NCI-H1048 (cell line): ENCODE measurements at places on chromosomes 12 and 14.
A peak's percentile ranks its signal among the peaks of the same experiment; 100 is the strongest.

DNA sequence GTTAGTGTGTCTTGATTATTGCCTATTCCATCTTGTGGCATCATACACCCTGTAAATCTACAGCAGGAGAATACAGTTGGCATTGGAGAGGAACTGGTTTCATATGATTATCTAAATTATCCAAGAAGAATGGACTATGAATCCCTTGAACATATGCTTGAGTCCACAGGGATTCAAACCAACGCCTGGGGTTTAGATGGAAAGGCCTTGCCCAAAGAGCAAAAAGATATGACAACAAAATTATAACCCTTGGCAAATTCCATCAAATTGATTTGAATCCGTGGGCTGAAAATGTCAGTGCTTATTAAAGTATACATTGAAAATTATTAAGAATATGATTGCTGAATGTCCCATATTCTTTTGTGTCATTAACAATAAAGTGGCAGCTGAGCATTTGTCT lies 108.2 kb downstream of the PDE3A start:
- no peak for DNase-seq

DNA sequence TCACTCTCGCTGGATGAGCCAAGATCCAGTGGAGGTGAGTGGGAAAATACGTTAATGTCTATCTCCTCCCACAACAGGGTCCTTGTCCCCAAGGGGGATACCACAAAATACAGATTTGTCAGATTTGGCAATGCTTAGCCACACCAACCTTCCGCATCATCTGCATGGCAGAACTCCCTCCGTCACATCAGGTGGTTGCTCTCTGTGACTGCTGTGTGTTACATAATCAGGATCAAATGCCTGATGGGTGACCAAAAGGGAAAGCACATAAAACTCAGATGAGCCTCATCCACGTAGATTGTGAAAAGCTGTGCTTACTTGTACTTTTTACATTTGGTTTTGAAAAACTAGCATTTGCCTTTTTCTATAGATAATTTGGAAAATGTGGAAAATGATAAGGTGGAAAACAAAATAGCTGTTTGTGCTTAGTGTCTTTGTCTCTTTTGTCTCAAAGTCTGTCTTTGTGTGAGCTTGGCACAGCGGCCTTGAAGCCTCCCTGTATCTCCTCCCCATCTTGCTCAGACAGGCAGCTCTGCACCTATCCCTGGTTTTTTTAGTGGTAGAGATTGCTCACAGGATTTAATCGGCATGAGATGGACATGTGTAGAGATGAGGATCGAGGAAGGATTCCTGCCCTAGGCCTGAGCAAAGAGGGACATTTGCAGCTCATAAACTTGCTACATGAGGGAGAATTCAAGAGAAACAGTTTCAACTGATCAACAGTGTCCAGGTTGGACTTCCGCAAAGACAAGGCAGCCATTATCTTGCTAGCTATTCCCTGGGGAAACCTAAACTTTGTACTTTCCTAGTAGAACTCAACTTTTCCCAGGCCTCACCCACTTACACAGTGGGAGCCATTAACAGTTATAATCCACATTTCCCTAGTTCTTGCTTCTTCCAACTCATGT lies 3.6 kb upstream of the FGF6 start:
- DNase-seq: no peak

- no peak for DNase-seq
These were observed 1.0 kb upstream of the SLC38A2 start for GRCh38 chr12:46373301-46374296.

- DNase-seq: no peak
These were observed 87.2 kb upstream of the CDKN3 start for GRCh38 chr14:54309615-54310014.

GRCh38 chr14:20614038-20614840 lies 23.1 kb upstream of the RNASE12 start:
- no peak for DNase-seq

DNA sequence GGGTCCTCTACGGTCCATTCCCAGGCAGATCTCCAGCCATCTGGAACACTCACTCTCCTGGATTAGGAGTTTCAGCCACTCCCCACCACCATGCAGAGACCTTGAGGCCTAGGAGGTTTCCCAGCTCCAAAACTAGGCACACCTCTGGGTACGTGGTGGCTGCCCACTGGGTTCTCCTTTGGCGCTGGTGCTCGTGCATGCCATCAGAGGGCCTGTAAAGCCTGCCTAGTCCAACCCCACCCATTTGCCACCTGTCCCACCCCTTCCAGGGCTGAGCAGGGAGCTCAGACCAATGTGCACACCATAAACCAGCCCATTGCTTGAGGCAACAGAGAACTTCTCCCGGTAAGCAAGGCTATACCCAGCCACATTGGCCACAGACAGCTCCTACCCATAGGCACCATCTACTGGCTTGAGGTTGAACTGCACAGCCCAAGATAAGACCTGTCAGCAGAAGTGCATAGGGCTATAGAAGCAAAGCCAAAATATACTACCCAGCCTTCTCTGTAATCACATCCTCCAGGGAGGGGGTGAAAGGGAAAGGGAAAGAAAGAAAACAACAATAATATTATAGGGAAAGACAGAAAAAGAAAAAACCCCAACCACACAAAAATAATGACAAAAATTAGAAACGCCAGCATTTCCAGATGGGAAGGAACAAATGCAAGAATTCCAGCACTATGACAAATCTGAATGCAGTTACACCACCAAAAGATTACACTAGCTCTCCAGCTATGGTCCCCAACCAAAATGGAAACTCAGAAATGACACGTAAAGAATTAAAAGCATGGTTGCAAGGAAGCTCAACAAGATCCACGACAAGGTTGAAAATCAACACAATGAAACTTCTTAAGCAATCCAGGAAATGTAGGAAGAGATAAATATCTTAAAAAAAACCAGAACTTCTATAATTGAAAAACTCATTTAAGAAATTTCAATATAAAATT lies 111.9 kb upstream of the CCDC175 start:
- DNase-seq: no peak

DNA sequence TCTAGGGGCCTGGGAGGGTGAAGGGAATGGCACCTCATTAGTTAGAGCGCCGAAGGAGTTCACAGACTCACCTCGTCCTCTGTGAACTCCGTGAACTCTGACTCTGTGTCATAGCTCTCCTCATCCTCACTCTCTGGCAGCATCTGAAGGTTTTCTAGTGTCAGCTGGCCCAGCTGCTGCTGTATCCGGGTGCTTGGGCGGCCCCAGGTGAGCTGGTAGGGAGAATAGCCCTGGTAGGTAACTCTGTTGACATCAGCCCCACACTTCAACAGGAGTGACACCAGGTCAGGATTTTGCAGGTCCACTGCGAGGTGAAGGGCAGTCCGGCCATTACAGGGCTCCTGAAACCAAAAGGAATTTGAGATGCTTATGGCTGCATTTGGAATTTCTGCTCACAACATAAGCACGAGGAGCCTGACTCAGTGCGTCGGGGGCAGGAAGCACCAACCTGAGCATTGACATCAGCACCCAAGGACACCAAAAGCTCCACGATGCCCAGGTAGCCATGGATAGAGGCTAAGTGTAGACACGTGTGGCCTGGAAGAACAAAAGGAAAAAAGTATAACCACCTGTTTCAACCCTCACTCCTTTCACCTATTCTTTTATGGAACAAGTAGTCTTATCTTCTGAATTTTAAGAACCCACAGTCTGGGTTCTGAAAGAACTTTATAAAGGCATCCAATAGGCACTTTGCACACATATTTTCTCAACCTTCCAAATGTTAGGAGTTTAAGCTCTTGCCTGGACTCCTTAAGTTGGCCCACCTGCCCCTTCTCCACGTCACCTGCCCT lies 2.0 kb downstream of the NFKBIA start:
- no peak for DNase-seq

DNA sequence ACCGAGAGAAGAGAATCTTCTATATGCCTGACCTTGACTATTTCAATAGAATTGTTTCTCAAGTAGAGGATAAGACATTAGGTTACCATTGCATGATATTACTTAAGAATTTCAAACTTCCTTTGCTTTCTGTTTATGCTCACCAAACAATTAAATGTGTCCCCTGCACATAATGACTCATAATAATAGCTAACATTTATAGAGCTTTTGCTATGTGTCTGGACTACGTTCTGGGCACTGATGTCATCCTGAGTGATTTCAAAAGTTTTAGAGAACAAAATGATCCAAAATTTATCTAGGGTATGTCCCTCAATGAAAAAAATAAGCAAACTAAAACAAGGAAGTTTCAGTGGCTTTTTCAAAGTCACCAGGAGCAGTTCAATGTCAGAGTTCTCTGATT lies 38.8 kb downstream of the SLC15A5 start:
- no peak for DNase-seq

- no peak for DNase-seq
These were observed 588.7 kb downstream of the CCER1 start for GRCh38 chr12:90366286-90366685.

DNA sequence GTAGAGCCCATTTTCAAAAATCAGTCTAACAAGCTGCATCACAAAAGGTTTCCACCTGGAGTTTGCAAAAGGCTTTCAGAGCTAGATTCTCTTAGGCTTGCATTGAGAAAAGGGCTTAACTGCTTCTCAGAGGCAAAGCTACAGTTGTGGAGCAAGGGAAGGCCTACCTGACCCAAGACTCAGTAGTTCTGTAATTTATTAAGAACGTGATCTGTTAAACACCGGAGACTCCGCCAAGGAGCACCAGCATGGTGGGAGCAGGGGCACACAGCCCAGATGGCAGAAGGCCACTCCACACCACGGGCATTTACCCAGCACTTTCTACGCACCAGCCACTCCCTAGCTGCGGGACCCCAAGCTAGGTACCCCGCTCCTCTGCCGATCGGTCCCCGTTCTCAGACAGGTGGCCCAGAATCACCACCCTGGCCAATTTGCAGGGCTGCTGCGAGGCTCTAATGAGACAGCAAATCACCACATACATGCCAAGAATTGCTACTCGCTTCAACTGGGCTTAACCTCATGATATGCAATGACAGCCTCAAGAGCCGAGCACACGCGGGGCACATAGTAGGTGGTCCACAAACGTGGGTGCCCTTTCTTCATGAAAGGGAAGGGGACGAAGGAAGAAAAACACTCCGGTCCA lies 1.5 kb downstream of the ITPK1 start:
- no peak for DNase-seq

DNA sequence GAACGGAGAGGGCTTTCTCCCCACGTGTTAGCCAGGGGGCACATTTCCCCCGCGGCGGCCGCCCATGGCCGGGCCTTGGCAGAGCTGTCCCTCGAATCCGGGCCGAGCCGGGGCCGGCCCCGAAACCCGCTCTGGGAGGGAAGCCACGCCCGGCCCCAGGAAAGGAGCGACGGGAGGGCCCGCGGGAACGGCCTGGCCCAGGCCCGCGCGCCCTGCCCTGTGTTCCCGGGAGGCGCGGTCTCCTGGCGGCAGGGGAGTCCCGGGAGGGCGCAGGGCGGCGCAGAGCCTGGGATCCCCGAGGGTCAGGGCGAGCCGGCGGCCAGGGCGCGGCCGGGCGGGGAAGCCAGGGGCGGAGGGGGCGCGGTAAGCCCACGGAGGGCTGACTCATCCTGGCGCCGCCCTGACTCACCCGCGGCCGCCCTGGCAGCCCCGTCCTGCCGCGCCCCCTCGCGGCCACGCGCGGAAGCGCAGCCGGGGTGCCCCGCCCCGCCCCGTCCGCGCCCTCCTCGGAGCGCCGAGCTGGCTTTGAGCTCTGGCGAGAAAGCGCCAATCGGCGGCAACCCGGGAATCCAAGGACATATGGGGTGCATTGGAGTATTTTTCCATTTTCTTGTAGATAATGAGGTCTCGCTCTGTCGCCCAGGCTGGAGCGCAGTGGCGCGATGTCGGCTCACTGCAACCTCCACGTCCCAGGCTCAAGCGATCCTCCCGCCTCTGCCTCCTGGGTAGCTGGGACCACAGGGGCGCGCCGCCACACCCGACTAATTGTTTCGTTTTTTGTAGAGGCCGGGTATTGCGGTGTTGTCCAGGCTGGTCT lies 31.8 kb upstream of the PLEKHG6 start:
- DNase-seq: peak; percentile 58

- no peak for DNase-seq
These were observed at the start of gene WIF1 for GRCh38 chr12:65121049-65121955. TSS of gene WIF1 (minus strand) at chr12:65121305. CDS start at chr12:65121191, 114 bp downstream.

- DNase-seq: no peak
These were observed 61.4 kb downstream of the SEL1L start for GRCh38 chr14:81472096-81472800.

GRCh38 chr14:100865682-100866591 lies 37.6 kb downstream of the RTL1 start:
- DNase-seq: no peak

DNA sequence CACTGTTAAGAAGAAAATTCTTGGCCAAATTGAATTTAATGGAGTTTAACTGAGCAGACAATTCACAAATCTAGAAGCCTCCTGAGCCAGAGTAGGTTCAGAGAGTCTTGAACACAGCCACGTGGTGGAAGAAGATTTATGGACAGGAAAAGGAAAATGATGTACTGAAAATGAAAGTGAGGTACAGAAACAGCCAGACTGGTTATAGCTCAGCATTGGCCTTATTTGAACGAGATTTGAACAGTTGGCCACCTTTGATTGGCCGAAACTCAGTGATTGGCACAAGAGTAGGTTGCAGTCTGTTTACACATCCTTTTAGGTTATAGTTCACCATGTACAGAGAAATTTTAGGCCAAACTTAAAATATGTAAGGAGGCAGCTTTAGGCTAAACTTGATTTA lies 9.9 kb downstream of the OAS2 start:
- no peak for DNase-seq

GRCh38 chr12:132731574-132731973 lies 20.9 kb downstream of the PGAM5 start:
- no peak for DNase-seq

GRCh38 chr14:88463318-88463717 lies 77.9 kb downstream of the SPATA7 start:
- no peak for DNase-seq

DNA sequence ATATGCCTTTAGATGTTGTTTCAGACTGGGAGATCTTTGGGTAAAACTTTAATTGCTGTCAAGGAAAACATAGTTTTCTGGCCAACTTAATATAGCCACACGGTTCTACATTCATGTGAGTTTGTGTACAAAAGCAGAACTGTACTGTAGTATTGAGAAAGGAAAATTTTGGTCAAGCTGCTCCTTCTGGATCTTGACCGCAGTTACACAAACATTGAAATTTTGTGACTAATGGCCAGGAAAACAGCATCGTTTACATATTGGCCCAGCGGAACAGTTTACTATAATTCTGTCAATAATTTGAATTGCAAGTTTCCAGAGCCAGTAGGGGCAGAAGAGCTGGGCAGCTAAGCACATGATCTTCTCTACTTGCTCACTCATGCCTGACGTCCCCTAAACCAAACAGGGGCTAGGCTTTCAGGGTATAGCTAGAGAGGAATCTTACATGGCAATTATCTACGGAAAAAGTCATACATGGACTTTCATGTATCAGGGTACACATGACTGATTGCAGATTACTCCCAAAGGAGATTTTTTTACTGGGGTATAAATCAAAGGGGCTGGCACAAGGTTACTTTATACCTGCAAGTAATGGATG lies 11.4 kb upstream of the ART4 start:
- no peak for DNase-seq

GRCh38 chr12:67917811-67918210 lies 71.4 kb upstream of the IFNG-AS1 start:
- no peak for DNase-seq

- DNase-seq: no peak
These were observed 21.5 kb downstream of the DYRK2 start for GRCh38 chr12:67669934-67670631.
